Sigmoid colon (tissue), 7 donors: ENCODE measurements at places on chromosomes 1 and 21. TPM values are rescaled to one million over a fixed set of nuclear protein-coding genes. Genes with fewer than 3 reads are reported as not detected.

Gene GUCA2A
- 570 TPM for polyA plus RNA-seq

Gene SLC35F3
- polyA plus RNA-seq, result 0.07 TPM

Gene GJA5
- polyA plus RNA-seq, result 3.4 TPM

Gene SLC9C2
- polyA plus RNA-seq, result not detected
